GM04503 (cell line): ENCODE measurements at places on chromosomes 1 and 21.

GRCh38 chr1:160630523-160631451 lies 16.1 kb downstream of the SLAMF1 start:
- no peak for DNase-seq

DNA sequence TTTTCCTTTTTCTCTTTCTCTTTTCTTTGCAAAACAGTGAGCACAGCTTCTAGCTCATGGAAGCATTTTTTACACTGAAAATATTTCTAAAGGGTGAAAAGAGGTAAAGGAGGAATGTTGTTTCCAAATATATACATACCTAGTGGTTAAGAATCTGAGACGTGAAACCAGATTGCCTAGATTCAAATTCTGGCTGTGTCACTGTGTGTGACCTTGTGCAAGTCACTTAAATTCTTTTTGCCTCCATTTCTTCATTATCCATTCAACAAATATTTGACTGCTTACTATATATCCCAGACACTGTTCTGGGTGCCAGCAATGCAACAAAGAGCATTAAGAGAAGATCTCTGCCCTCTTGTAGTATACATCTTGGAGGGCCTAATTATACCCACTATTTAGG lies 53.3 kb downstream of the ZFYVE9 start:
- no peak for DNase-seq

GRCh38 chr21:26171258-26172100 lies 909 bp upstream of the APP start:
- no peak for DNase-seq

DNA sequence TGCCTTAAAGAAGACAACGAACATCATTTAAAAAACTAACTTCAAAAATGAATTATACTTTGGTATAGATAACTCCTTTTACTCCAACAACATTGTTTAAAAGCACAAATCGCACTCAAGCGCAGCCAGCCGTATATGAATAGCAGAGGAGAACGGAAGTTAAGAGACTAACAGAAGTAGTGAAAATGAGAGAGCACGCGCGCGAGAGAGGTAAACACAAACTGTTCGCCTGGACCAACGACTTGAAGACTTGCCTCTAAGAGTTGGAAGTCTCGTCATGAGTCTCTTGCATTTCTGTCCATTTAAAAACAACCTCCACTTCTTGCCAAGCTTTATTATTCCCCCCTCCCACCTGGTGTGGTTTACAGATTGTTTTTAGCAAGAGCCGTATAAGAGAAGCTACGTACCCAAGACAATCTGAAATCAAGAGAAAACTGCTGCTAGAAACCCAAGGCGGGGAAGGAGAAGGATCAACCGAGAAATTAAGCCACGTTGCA lies 479 bp downstream of the SELENOF start:
- DNase-seq, result no peak

- peak; percentile 3 for DNase-seq
Measured at GRCh38 chr1:17289721-17290120, 18.3 kb upstream of the PADI4 start.
